ENCODE measurements at places on chromosomes 5 and 9. TPM values are rescaled to one million over a fixed set of nuclear protein-coding genes. Genes with fewer than 3 reads are reported as not detected.

DNA sequence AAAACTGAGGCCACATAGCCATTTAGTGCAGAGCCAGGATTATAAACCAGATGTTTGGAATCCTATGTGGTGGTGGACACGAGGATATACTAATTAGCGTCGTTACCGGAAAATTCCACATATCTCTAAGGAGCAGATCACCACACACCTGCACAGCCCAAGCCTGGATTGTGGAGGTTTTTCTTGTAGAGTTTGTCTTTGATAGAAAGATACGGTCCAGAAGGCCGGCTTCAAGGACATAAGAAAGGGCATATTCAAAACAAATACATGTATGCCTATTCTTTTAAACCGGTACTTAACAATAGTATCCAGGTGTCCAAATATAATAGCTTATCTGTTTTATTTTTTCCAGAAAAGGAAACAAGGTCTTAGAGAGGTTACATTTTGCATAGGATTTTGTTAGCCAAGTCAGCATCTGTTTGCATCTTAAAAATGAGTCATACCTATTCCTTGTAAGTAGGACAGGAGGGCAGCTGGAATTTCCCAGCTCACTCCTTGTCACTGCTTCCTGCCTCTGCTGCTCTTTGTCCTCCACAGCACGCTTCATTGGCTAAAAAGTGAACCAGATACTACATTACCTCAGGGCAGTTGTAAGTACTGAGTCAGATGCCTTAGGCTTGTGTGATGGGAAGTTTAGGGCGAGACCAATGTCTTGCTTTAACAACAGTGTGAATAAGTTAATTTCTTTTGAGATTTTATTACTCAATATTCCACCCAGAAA is 3.6 kb downstream of the TMC1 start:
- no peaks in the 10 kb centered on the region for H3K36me3 ChIP-seq
- H3K4me1 ChIP-seq = peaks cover 55% of the 10 kb centered on the region
- H3K27me3 ChIP-seq = no peaks in the 10 kb centered on the region
- H3K4me3 ChIP-seq = peak overlapping the region; percentile 22
- H3K27ac ChIP-seq = peak overlapping the region; percentile 96

GRCh38 chr9:93904649-93905472 is 50.3 kb downstream of the BARX1 start:
- H3K27me3 ChIP-seq = no peaks in the 10 kb centered on the region
- no peak for DNase-seq
- no peak overlapping the region for H3K4me3 ChIP-seq
- H3K27ac ChIP-seq = no peak overlapping the region
- H3K4me1 ChIP-seq = peaks cover 3% of the 10 kb centered on the region
- no peaks in the 10 kb centered on the region for H3K36me3 ChIP-seq

- H3K4me3 ChIP-seq = peak overlapping the region; percentile 70
- H3K36me3 ChIP-seq = peaks cover 16% of the 10 kb centered on the region
- no peaks in the 10 kb centered on the region for H3K27me3 ChIP-seq
- H3K4me1 ChIP-seq = peaks cover 43% of the 10 kb centered on the region
These were observed 1.4 kb upstream of the CEL start for GRCh38 chr9:133060417-133060841.

GRCh38 chr9:135877791-135878527 is 29.4 kb downstream of the CAMSAP1 start:
- H3K4me3 ChIP-seq = no peak overlapping the region
- no peaks in the 10 kb centered on the region for H3K27me3 ChIP-seq
- H3K4me1 ChIP-seq = peaks cover 10% of the 10 kb centered on the region
- DNase-seq = no peak

DNA sequence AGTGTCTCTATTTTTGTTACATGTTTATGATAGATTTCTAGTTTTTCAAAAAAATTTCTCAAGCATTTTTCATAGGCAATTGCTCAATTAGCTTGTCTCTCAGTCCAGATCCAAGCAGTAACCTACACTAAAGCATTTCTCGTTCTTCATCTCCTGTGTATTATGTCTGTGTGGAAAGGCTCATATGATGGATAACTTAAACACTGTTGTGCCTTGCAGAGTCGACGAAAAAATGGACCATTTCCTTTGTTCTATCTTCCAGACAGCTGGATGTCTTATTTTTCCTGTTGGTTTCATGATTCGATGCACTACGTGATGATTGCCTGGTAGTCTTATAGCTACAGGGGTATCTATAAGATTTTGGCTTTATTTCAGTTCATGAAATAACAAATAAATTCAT is 347.8 kb downstream of the TRPM3 start:
- H3K4me1 ChIP-seq = no peaks in the 10 kb centered on the region
- H3K4me3 ChIP-seq = no peak overlapping the region
- DNase-seq = no peak
- H3K27me3 ChIP-seq = peaks cover 2% of the 10 kb centered on the region

DNA sequence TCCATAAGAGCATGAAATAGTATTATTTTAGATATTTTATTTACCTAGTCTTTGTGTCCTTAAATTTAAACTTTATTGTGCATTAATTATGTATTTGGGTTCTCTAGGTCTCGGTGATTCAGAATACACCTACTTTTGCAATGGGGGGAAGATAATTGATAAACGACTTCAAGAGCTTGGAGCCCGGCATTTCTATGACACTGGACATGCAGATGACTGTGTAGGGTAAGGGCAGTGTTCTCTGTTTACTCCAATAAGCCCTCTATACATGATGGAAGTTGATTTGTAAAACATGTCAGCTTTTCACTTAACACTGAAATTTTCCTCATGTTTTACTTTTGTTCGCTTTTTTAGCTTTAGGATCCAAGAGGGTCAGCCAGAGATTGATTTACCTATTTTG is 6.2 kb downstream of the MTRR start:
- H3K36me3 ChIP-seq = peaks cover 66% of the 10 kb centered on the region
- DNase-seq = no peak
- no peaks in the 10 kb centered on the region for H3K27me3 ChIP-seq
- no peak overlapping the region for H3K4me3 ChIP-seq
- H3K4me1 ChIP-seq = peaks cover 63% of the 10 kb centered on the region

GRCh38 chr5:55033568-55033967 is 9.5 kb downstream of the GZMK start:
- DNase-seq = no peak
- peaks cover 42% of the 10 kb centered on the region for H3K36me3 ChIP-seq
- no peaks in the 10 kb centered on the region for H3K27me3 ChIP-seq
- H3K27ac ChIP-seq = no peak overlapping the region
- peaks cover 64% of the 10 kb centered on the region for H3K4me1 ChIP-seq

DNA sequence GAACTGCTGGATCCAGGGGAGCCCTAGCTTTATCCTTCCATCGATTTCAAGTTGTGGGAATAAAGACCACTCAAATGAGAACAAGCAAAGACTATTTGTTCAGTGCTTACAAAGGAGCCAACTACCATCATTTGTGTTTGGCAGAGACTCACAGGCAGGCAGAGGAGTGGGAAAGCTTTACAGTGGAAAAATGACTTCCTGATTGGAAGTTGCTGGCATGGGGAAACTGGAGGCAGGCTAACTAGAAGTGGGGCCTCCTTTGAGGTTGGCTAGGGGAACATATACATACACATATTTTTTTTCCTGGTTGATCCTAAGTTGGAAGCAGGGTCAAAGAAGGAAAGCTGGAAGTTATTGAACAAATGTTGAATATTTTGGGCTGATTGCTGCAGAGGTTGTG is 121.7 kb downstream of the ACTBL2 start:
- no peak overlapping the region for H3K4me3 ChIP-seq
- no peak for DNase-seq
- H3K36me3 ChIP-seq = no peaks in the 10 kb centered on the region
- H3K4me1 ChIP-seq = no peaks in the 10 kb centered on the region
- peaks cover 2% of the 10 kb centered on the region for H3K27me3 ChIP-seq

DNA sequence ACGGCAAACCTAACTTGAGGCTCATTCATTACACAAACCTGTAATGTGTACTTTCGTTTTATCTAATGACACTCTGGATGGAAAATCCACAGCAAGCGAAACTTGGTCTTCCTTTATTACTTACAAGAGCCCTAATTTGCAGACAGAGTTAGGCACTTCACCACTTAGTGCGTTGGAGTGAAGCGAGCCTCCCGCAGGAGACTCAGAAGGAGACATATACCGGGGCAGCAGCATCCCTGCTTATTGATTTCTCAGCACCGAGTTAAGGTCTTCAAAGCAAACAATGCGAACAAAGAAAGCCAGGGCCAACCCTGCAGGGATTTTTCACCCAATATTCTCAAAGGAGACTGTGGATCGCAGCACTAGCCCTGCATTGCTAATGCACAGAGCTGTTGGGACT is 28.6 kb downstream of the LSM11 start:
- H3K27ac ChIP-seq = no peak overlapping the region
- no peaks in the 10 kb centered on the region for H3K36me3 ChIP-seq
- DNase-seq = no peak
- H3K4me3 ChIP-seq = no peak overlapping the region

- H3K27ac ChIP-seq = peak overlapping the region; percentile 68
- H3K36me3 ChIP-seq = peaks cover 23% of the 10 kb centered on the region
- DNase-seq = peak; percentile 90
- H3K27me3 ChIP-seq = no peaks in the 10 kb centered on the region
These were observed 39.6 kb upstream of the TRIM36 start for GRCh38 chr5:115209279-115209678.

GRCh38 chr5:158032246-158032645 is 173.3 kb upstream of the CLINT1 start:
- no peak overlapping the region for H3K27ac ChIP-seq
- peaks cover 13% of the 10 kb centered on the region for H3K27me3 ChIP-seq
- H3K4me3 ChIP-seq = no peak overlapping the region
- DNase-seq = no peak
- H3K36me3 ChIP-seq = no peaks in the 10 kb centered on the region

DNA sequence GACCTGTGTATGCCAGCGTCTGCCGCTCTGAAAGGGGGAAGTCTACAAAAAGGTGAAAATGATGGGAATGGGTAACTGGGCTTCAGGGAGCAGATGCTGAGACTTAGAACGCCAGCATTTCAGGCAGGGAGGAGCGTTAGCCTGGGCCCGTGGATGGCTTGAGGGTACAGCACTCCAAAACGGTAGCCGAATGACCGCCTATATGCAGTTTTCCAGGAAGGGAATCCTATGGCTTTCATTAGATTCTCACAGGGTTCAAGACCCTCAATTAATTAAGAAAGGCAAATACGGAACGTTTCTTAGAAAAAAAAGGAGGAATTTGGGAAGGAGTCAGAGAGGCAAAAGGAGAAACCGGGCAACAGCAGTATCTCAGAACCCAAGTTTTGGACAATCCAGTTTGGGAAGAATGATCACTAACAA is 639 bp downstream of the AMACR start:
- no peak for DNase-seq
- peak overlapping the region; percentile 91 for H3K27ac ChIP-seq
- H3K27me3 ChIP-seq = peaks cover 2% of the 10 kb centered on the region
- H3K36me3 ChIP-seq = peaks cover 17% of the 10 kb centered on the region
- peaks cover 27% of the 10 kb centered on the region for H3K4me1 ChIP-seq
- H3K4me3 ChIP-seq = peak overlapping the region; percentile 88

The ZNF484 gene
- total RNA-seq = 7.7 TPM

The NSG2 gene
- not detected for total RNA-seq

The MACIR gene
- 13.3 TPM for total RNA-seq

The MOB3B gene
- total RNA-seq = 0.82 TPM

The SLC25A25 gene
- 14.0 TPM for total RNA-seq

The ZFAND5 gene
- 121 TPM for total RNA-seq

The CCL21 gene
- total RNA-seq = not detected
